ENCODE measurements at places on chromosomes 7 and 10.

GRCh38 chr7:74355091-74355490 is 65.9 kb downstream of the CLIP2 start:
- DNase-seq = no peak

DNA sequence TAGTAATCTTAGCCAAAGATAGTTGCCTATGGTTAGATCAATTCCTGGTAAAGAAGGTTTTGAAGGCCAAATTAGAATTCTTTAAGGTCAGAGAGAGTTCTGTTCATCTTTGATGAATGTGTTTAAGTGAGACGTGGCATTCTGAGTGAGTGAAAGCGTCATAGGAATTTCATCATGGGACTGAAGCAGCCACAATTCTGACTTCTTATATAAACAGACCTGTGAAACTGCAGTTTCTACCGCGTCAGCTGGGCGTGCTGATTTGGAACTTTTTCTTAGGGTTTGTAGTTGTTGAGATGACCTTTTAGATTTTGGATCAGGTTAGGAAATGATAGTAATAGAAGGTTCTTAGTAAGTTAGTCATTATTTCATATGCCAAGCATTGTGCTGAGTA is 103.8 kb downstream of the CNNM2 start:
- DNase-seq = no peak

GRCh38 chr7:14303536-14303935 is 314.1 kb upstream of the ETV1 start:
- no peak for DNase-seq

DNA sequence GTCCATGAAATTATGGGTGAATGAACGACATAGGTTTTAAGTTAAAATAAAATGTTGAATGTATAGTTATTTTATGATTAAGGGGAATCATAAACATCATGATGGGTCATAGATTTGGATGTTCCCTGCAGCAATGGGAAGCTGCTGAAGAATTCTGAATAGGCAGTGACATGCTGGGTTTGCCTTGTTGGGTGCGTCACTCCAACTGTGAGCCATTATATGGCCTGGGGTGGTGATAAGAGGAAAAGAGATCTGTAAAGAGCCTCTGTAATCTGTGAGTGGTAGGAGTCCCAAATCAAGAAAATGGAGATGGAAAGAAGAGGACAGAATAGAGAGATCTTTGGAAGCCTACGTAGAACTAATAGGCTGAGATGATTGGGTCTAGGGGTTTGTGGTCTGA is 58.1 kb upstream of the GPR26 start:
- DNase-seq = no peak

- DNase-seq = no peak
Measured at GRCh38 chr10:21531164-21531563, 2.9 kb upstream of the MLLT10 start.

DNA sequence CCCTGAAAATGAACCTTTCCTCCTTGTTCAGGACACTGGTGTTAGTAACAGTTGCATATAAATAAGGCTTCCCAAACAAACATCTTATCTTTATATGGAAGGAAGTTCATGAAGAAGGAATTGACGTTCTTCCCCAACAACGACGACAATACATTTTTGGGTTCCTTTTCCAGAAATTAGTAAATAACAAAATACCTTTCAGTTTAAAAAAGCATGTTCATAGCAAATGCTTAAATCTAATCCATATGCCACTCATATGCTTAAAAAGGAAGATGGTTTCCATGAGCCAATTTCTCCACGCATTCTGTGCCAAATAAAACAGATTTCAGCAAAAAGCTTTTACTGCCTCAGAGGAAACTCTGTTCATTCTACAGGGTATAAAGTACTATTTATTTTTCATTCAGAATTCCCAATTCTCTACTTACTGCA is 182.6 kb downstream of the COBL start:
- no peak for DNase-seq

DNA sequence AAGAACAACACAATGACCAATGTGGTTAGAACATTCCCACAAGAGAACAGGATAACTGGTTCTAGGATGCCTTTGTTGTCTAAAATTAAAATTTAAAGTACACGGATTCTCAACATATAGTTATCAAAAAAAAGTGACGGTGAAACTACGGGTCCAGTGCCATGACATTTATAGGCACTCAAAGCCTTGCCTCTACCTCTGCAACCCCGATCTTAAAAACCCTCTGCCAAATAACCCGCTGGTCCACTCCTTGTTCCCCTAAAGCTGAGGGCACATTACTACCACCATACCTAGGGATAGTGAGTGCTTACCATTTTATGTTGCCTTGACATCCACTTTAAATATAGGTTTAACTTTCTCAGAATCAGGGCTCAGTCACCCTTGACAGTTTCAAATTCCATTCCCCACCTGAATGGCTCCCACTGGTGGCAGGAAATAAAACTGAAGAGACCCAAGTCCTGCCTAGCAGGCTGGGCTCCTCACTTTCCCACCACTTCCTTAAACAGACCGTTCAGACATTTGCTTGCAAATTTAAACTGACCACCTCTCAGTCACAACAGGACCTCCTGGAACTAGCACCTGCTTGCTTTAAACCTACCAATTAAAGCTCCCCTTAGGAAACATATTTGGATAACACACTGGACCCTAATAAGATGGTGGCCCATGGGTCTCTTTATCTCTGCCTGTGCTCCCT is 169.9 kb upstream of the ASAH2 start:
- no peak for DNase-seq

DNA sequence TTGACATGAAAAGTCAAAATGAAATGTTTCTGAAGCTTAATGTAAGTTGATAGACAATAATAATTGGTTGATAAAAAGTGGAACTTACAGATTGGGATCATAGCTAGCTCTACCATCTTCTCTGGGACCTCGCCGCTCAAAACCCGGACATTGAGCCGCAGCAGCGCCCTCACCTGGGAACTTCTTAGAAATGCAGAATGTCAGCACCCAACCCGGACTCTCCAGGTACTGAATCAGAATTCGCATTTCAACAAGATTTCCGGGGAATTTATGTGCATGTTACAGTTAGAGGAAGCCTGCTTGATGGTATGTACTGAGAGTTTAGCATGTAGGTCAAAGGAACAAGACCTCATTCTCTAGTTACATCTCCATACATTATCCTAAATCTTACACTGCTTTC is 36.7 kb upstream of the ABLIM1 start:
- DNase-seq = no peak

DNA sequence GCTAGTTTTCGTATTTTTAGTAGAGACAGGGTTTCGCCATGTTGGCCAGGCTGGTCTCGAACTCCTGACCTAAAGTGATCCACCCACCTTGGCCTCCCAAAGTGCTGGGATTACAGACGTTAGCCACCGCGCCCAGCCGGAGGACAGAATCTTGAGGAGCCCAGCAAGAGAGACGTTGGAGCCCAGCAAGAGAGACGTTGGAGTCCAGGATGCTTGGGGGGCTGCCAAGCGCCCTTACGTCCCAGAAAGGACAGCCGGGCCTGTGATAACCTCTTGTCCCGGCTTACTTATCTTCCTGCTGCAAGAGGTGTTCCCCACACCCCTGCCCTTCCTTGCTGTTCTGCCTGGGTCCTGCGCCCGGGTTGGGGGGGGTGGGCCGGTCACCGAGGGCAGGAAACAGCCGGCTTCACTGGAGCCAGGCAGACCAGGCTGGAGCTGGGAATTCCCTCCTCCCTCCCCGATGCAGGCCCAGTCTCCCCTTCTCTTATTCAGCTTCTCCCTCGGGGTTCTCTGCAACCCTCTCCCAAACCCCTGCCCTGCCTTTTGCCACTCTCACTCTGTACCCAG is 1.9 kb upstream of the EPHB4 start:
- no peak for DNase-seq

DNA sequence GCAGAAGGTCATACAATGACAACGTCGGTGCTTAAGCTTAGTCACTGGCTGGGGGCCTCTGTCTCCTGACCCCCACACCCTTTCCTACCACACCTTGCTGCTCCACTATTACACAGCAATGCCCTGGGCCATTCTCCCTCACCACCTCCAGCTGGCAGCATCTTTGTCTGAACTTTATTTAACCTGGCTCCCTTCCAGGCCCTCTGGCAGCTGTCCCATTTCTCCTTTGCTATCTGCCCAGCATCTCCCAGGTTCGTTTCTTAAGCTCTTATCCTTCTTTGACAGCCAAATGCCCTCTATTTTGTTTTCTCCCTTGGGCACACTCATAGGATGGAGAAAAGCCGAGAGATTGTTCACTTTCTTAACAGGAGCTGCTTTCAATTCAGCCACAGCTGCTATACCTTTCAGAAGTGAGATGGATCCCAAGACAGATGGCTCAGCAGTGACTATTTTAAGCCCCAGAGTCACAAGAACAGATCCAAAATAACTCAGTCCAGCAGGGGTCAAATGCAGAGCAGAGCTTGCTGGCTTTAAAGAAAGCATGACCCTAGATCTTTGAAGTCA is 1277.1 kb upstream of the AUTS2 start:
- DNase-seq = no peak

DNA sequence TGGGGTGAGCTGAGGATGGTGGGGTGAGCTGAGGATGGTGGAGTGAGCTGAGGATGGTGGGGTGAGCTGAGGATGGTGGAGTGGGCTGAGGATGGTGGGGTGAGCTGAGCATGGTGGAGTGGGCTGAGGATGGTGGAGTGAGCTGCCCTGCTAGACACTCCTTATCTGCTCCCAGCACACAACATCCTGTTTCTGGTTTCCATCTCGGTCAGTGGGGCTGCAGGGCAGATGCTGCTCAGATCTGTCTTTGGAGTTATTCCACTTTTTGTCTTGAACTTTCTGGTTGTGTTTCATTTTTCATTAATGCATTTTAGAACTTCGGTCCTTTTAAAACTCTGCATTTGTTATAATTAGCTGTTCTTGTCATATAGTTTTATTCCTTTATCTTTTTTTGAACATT is 67.9 kb upstream of the ANTXRL start:
- DNase-seq = no peak

DNA sequence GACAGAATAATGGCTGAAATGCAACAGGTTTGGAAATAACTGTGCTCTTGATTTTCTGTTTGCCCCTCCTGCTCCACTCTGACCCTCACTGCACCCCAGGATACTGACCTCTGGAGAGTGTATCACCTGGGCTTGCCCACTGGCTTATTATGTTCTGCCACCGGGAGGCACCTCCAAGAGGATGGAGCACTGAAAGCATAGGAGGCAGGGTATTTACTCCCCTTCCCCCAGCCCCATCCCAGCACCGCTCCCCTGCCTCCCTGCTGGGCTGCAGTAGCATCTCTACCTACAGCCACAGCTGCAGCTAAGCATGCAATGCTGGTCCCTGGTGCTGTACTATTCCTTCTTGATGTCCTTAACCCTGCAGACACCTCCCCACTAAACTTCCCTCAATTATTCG is 26.4 kb downstream of the RAB11FIP2 start:
- no peak for DNase-seq

- DNase-seq = no peak
Measured at GRCh38 chr10:6576326-6576725, 3.8 kb downstream of the PRKCQ start.

GRCh38 chr10:133072720-133073390 is 14.9 kb upstream of the ADGRA1 start:
- DNase-seq = no peak

DNA sequence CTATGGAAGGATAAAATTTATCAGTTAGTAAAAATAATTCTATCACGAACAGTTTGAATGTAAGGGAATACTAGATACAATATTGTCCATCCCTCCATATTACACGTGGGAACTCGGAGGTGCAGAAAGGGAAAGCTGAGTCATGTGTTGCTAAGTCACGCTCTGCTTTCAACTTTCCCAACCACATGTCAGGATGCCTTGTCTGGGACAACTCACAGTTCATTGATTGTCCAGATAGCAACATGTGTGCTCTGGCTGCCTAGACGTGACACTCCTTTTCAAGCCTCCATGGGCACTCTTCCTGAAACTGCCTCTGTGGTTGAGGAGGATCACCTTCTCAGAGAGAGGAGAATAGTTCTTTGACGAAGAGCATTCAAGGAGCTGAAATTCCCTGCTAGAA is 808.1 kb downstream of the GRID1 start:
- DNase-seq = no peak

DNA sequence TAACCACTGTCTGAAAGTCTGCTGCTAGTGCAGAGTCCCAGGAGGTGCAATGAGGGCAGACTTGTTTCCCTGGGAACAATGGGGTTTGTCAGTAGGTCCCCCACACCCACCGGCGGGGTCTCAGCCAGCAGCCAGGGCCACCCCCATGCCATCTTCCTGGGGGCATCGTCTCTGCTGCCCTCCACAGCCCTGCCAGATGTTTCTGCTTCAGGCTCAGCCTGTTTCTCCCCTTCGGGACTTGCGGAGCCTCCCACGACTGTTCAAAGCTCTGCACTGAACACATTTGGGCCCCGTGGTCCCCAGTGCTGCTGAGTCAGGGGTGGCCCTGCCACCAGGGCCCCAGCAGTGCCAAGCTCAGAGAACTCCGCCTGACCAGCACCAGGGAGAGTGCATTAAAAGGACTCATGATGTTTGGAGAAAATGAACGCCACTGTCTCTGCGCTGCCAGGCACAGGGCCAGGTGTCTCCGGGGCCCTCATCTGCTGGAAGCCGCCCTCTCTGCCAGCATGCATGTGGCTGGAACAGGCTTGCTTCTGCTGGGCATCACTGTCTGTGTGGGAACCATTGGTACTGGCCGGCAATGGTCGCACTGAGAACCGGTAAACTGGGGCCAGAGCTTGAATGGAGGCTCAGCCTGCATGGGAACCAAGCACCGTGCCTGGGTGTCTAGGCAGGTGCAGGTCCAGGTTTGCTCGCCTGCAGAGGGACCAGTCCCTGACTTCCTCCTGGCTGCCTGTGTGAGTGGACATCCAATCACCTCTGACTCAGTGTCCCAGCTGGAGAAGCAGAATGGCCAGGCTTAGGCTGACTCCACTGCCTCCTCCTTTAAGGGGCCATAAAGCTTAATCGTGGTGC is 345.1 kb downstream of the GLRX3 start:
- no peak for DNase-seq

- DNase-seq = no peak
Measured at GRCh38 chr7:102216573-102217314, 69.9 kb upstream of the SH2B2 start.

- no peak for DNase-seq
Measured at GRCh38 chr10:51743146-51743545, 43.8 kb upstream of the CSTF2T start.

DNA sequence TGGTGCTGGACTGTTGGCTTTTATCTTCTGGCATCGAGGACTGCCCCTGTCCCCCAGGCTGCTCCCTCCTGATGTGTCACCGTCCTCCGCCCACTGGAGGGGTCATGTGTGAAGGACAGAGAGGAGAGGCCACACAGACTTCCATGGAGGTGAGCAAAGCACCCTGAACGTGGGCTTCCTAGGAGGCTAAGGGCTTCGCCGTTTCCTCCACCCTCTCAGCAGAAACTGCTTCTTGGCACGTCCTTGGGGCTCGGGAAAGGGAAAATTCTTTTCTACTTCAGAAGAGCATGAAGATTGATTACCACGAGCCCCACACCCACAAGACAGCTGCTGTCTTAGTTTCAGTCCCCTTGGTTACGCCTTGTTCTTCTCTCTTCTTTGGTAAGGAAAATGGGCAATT is 218.2 kb downstream of the CCDC3 start:
- DNase-seq = no peak

GRCh38 chr10:118564652-118565051 is 30.8 kb downstream of the PRLHR start:
- DNase-seq = no peak

GRCh38 chr7:138204285-138204981 is 128.2 kb downstream of the AKR1D1 start:
- no peak for DNase-seq

GRCh38 chr7:106793015-106793975 is 71.8 kb upstream of the PIK3CG start:
- DNase-seq = no peak
